ENCODE measurements at places on chromosomes 7 and 10.

GRCh38 chr10:55820071-55820470 is 541.0 kb downstream of the ZWINT start:
- no peak for ATAC-seq

GRCh38 chr10:27225642-27226257 is 14.8 kb downstream of the ACBD5 start:
- ATAC-seq: no peak

DNA sequence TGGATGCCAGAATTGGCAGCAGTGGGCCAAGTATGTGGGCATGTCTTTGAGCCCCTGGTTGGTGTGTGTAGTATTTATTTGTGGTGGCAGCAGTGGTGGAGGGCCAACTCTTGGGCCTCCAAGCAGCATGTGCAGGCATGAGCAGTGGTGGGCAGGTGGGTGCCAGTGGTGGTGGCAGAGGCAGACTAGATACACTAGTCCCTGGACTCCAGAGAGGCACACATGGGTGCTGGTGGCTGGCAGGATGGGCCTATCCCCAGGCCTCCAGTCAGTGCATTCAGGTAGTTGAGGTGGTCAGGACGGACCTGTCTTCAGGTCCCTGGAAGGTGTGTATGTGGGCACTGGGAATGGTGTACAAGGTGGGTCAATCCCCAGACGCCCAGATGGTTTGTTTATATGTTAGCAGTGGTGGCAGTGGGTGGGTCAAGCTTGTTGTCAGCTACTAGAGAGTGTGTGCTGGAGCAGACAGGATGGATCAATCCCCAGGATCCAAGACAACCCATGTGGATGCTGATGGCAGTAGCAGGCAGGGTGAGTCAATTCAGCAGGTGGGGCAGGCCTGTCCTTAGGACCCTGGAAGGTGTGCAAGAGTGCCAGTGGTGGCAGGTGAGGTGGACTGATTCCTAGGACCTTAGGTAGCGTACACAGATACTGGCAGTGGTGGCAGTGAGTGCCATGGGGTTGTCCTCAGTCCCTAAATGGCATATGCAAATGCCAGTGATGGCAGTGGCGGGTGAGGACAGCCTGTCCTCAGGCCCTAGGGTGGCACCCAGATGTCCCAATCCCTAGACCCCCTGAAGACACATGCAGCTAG is 294.3 kb downstream of the RPS24 start:
- ATAC-seq: no peak

- ATAC-seq: no peak
Observed at GRCh38 chr10:48477141-48477540, 127.7 kb downstream of the ARHGAP22 start.

DNA sequence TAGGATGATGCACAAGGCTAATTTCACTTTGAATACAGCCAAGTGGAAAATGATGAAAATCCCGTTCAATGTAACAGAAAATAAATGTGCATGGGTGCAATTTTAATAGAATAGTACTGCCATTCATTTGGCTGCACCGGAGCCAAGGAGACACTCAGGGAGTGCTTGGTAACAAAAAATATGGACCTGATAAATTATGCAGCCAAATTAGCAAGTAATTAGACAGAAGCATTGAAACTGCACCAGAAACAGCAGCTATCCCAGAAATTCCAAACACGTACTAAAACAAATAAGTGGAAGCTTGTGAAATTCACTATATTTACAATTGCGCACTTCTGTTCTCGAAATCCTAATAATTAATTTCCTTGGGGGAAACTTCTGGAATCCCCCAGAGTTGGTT is 31.5 kb downstream of the ST8SIA6 start:
- ATAC-seq: no peak

DNA sequence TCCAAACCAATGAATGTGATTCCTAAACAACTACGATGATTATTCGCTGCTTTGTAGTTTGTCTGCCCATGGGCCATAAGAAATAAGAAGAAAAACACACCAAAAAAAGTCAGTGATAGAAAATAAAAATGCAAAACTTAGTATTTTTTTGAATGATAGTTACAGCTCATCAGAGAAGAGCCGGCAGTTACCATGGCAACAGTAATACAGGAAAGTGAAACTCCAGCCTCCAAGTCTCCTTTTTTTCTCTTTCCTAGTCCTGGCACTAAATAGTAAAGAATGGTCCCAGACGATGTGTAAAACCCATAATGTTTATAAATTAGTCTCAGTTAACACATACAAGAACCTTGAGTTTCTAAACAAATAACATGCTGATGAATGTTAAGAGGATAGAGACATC is 21.6 kb upstream of the LHFPL3 start:
- no peak for ATAC-seq

GRCh38 chr10:76248649-76249200 is 817.3 kb downstream of the LRMDA start:
- no peak for ATAC-seq

DNA sequence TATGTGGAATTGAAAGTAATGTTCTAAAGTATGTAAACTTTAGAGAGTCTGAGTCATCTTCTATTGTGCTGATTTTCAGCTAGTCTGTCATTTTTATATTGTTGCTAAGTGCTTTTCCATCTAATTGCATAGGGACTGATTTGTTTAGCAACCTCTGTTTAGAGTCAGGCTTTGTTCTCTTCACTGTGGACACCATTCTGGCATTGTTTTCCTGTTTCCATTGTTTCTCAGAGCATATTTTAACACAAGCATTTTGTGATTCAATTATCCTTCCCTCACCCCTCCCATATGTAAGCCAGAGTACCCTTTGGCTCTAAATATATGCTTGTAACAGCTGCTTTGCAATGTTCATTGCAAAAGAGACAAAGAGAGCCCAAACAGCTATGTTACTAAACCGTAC is 748.4 kb upstream of the PHF14 start:
- no peak for ATAC-seq

GRCh38 chr10:103679096-103679790 is 176.1 kb downstream of the SH3PXD2A start:
- ATAC-seq: peak; percentile 69

- ATAC-seq: peak; percentile 24
Observed at GRCh38 chr10:131819241-131820072, 81.4 kb upstream of the PPP2R2D start.

DNA sequence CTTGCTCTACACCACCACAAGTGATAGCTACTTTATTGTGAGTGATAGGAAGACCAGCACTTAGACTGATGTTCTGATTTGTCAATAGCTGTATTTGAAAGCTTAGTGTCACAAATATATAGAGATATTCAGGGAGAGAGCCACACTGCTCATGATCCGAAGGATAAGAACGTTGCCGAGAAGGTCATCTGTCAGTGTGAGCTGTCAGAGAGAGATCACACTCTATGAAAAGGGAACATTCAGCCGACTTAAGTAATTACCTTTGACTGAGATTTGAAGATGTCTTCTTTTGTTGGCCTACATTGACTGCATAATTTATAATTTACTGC is 322.6 kb downstream of the TFEC start:
- ATAC-seq: no peak

- ATAC-seq: no peak
Observed at GRCh38 chr10:4646547-4646946, 179.5 kb upstream of the AKR1E2 start.

GRCh38 chr10:86188326-86188725 is 178.3 kb downstream of the GRID1 start:
- ATAC-seq: no peak

DNA sequence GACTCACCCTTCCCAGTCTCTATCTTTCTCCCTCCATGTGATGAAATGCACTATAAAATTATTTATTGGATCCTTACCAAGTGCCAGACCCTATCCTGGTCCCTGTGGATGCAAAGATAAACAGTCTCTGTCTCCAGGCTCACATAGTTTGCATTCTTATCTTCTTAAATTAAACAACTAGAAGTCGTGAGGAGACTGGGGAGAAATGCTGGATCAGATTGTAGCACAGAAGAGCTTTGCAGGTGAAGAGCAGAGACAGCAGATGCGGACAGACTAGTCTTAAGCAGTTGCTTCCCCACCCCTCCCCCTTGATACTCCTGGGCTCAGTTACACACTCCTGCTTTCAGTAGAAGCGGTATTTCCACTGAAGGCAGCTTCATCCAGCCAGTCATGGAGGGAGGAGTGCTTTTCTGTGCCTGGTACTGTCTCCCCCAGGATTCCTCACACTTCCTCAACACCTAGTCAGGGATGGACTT is 20.8 kb upstream of the CDK1 start:
- no peak for ATAC-seq

- no peak for ATAC-seq
Observed at GRCh38 chr10:87634311-87634710, 25.4 kb upstream of the PAPSS2 start.

- ATAC-seq: no peak
Observed at GRCh38 chr10:61487506-61487905, 34.3 kb upstream of the TMEM26 start.

DNA sequence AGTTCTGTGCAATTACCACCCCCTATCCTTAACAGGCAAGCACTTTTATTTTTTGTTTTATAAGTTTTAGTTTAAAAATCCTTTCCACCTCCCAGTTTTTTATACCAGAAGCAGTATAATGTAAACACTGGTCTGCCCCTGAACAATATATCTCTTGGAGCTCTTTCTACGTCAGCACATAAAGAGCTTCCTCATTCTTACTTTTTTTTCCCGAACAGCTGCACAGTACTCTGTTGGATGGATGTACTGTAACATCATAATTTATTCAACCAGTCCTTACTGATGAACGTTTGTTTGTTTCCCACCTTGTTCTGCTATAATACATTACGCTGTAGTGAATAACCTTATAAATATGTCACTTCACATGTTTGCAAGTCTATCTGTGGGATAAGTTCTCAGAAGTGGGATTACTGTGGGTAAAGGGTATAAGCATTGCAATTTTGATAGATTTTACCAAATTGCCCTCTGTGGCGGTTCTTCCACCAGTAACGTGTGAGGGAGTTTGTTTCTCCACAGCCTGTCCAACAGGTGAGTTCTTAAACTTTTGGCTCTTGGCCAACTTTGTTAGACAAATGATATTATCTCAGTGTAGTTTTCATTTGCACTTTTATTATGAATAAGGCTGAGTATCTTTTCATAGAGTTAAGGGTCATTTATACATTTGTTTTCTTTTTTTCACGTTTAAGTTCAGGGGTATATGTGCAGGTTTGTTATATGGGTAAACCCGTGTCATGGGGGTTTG is 32.8 kb downstream of the ADRA2A start:
- ATAC-seq: no peak

DNA sequence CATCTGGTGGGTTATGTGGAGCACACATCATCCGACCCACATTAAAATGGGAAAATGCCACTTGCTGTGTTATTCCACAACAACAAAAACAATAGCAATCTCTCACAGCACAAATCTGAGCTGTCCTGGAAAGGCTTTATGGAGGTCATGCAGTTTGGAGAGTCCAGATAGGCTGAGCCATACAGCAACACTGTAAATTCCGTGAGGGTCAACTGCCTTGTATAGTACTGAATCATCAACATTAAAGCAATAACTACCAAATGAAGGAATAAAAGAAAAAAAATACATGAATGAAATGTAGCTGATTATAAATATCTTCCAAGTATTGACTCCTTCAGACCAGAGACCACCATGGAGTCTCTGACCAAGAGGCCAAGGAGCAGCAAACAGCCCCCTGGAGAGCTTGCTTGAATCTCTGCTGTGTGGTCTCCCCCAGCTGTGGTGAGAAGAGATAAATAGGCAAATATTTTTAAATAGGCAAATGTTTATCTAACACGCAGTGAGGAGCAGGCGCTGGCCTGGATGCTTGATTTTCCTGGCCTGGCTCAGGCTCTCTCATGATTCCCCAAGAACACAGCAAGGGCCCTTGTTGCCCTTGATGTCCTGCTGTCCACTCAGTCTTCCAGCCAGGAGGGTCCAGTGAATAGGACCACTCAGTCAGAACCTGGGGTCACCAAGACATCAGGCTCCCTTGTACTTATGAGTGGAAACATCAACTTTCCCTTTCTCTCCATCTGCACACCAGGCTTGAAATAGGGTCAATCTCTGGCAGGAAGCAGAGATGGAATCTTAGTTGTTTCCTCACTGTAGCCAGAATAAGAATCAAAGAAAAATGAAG is 1021.3 kb downstream of the XPNPEP1 start:
- no peak for ATAC-seq

GRCh38 chr10:106401161-106401560 is 763.3 kb downstream of the SORCS1 start:
- no peak for ATAC-seq

DNA sequence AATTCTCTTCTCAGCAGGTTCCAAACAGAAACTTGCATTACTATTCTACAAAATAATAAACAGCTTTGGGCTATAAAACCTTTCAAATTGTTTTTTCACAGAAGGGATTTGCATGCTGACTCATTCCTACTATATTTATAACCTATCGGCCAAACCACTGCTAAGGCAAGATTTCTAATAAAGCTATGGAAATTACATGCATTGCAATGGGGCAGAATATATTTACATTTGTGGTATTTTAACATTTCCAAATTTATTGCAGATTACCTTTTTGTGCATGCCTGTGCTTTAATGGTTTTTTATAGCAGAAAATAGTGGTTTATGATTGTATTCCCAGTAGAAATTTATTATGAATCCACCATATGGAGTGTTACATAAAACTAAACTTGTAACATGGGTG is 69.0 kb upstream of the NPVF start:
- ATAC-seq: no peak

GRCh38 chr10:24886290-24886680 is 66.1 kb downstream of the PRTFDC1 start:
- ATAC-seq: no peak
